Stimulated activated CD8-positive, alpha-beta memory T cell treated with anti-CD3 and anti-CD28 coated beads, Interleukin-7, amount 100 ng/mL, for 1 hour (primary cell): ENCODE measurements at places on chromosomes 5 and 9.

GRCh38 chr9:116842658-116843057 lies 155.6 kb downstream of the TRIM32 start:
- DNase-seq = no peak

GRCh38 chr9:20697021-20697719 lies 13.1 kb downstream of the FOCAD start:
- no peak for DNase-seq

- DNase-seq = no peak
These were observed 65.0 kb downstream of the C9orf152 start for GRCh38 chr9:110142868-110143481.

DNA sequence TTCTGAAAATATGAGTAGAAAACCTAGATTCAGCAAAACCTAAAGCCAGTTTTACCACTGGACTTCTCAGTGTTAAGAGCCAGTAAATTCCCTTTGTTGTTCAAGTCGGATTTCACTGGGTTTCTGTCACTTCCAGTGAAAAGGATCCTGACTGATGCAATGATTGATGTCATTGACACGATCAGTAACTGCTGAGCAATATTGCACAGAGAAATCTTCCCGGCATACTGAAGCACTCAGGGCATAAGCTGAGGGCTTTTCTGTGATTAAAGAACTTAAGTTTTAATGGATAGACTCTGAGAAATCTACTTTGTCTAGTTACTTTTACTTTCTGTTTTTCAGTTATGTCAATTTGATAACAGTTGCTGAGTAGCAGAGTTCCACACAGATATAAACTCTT lies 61.9 kb downstream of the DENND1A start:
- DNase-seq = no peak
